Left kidney (tissue), 8 donors: ENCODE measurements at places on chromosomes 5 and 9.
A peak's percentile ranks its signal among the peaks of the same experiment; 100 is the strongest.

DNA sequence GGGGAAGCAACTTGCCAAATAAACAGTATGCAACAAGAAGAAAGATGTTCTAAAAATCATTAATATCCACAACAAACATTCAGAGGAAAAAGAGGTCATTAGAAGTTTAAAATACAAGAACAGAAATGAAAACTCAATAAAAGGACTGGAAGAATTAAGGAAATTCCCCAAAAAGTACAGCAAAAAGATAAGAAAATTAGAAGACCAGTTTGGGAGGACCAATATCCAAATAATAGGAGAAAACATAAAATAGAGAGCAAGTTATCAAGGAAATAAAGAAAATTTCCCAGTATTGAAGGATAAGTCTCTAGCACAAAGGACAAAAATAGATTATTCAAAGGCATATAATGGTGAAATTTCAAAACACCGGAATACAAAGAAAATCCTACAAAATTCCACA, 21.9 kb downstream of the DIAPH1 start:
- no peak for DNase-seq

- no peak for DNase-seq
These were observed 7.9 kb downstream of the CYSTM1 start for GRCh38 chr5:140182803-140183367.

DNA sequence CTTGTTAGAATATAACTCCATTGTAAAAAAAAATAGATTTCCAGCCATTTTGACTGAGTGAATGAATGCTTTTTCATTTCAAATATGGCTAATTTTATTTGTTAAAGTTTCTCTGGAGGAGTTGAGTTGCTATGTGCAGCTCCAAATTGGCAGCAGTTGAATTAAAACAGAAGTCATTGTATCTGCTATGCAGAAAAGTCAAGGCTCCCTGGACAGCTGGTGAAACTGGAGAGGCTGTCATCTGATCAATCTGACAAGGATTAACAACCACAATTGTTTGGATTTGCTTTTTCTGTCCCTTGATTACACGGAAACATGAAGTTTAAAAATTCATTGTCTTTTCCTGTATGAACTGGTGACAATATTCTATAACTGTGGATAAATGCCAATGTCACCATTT, 713.9 kb downstream of the EFNA5 start:
- DNase-seq = no peak

DNA sequence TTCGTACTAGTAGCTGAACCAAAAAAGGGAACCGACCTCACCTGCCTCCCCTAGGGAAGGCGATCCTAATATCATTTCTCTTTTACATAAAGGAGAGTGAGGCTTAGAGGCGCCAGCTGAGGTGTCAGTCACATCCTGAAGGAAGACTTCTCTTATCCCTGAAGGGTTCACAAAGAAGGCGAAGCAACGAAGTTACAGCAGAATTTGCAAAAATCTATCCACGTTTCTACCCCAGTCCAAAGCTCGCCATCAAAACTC, 598 bp upstream of the KIAA1191 start:
- DNase-seq = no peak

DNA sequence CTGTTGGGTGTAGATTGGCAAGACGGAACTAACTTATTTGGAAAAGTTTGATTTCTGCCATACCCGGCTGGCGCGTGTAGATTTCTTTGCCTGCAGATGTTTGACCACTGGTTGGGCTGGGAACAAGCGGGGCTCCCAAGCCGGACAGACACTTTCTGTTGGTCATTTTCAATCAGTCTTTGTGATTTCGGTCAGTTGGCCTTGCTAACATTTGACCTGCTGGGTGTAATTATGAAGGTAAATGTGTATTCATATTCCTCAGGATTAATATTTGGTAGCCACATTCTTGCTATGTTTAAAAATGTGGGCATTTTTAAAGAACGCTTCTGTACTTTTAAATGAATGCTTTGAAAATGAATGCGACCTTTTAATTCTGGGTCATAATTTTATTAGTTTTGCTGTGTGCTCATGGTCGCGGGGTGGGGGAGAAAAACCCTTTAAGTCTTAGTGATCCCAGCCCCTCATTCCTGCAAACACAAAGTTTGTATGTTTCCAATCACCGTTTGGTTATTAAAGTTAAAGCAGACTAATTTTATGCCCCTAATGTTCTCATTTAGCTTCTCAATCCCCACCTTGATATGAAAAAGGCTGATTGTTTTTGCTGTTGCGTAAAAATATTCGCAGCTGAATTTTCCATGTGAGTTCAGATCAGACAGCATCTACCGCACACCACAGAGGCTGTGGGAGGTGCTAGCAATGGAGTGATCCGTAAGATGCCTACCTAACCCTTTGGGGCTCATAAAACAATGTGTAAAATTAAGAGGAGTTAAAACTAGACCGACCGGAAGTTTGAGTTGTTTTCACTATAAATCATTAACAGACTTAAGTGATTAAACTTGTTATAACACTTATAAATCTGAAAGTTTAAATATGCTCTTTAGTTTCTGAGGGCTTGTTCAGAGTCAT, 1.5 kb downstream of the RASGRF2 start:
- no peak for DNase-seq

- no peak for DNase-seq
These were observed 35.0 kb upstream of the RIC1 start for GRCh38 chr9:5593904-5594303.

- DNase-seq = no peak
These were observed 11.1 kb upstream of the ESM1 start for GRCh38 chr5:54996466-54996865.

DNA sequence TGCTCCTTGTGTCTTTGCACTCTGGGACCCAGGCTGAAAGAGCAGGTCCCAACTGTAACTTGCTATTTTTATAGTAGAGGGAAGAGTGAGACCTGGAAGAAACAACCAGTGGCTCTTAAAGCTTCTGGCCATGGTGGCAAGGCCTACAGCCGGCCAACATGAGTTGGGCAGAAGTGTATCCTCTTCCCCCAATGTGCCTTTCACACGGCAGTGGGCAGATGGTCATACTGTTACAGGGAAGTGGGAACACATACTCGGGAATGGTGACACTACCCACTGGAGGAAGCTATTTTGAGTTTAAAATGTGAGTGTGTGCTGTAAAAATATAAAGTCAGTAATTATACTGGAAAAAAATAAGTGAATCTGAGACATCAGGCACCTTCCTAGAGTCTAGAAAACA, 116.0 kb downstream of the MVB12B start:
- no peak for DNase-seq

GRCh38 chr5:154648706-154649105, 106.5 kb upstream of the LARP1 start:
- DNase-seq = no peak

GRCh38 chr5:59813761-59814536, 79.6 kb downstream of the PDE4D start:
- DNase-seq = peak; percentile 64

GRCh38 chr5:10490927-10491672, 49.4 kb downstream of the ROPN1L start:
- no peak for DNase-seq

GRCh38 chr5:167763772-167764171, 527.7 kb upstream of the WWC1 start:
- DNase-seq = no peak

DNA sequence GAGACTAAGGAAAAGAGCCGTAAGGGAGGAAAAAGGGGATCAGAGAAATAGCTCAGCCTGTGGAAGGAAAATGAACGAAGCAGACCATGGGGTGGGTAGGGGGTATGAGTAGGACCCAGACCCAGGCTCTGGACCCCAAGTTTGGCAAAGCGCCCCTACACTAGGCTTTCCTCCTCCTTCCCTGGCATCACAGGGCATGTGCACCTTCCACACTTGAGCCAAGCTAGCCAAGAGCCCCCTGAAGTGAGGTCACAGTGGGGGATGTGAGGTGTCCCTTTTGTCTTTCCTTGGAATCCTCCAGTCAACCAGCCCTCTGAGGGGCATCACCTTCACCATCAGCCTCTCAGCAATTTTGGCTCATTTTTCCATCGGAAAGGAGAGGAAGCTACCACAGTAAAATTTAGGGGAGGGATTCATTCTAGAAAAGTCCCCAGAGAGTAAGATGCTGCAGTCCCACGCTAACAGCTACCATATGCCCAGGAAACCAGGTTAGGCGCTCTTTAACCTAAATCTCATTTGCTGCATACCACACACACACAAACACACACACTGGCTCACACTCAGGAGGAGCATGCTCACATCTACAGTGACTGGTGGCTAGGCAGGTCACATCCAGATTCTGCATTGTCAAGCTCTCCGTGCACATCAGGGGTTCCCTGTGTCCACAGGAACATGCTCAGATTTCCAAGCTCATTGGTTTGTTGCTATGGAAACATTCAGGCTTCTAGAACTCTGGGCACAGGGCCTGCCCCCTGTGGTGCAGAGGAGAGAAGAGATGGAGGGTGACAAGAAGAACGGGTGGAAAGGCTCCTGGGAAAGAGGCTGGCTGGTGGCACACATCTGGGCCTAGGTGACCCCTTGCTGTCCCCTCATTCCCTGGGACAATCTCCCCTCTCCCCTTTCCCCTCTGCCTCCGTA, 9.9 kb downstream of the REEP2 start:
- no peak for DNase-seq

GRCh38 chr9:130212543-130213297, 40.5 kb downstream of the NCS1 start:
- no peak for DNase-seq

GRCh38 chr5:147752666-147753290, 29.8 kb downstream of the JAKMIP2 start:
- no peak for DNase-seq

DNA sequence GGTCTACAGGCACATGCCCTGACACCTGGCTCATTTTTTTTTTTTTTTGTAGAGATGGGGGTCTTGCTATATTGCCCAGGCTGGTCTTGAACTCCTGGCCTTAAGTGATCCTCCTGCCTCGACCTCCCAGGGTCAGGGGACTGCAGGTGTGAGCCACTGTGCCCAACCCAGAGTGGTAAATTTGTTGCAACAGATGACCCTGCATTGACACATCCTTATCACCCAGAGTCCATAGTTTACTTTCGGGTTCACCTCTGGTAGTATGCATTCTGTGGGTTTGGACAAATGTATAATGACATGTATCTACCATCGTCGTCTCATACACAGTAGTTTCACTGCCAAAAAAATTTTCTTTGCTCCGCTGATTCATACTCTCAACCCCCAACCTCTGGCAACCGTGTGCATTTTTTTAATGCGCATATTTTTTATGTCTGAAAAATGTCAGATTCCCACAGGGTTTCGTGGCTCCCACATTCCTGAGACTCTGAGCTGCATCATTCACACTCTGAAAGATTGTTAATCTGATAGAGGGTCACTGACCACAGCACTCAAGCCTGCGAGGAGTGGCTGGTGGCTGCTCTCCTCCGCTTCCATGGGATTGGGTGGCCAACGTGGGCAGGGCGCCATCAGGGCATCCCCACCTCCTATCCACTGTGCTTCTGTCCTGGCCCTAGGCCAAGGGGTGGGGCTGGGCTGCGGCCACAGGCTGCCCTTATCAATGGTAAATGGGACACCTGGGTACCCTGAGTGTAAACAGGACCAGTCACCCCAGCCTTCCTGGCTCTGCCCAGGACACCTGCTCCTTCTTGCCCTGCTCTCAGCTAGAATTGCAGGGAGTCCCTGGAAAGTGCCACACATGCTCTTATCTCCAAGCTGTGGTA, 9.6 kb downstream of the NDST1 start:
- DNase-seq = no peak

- no peak for DNase-seq
These were observed 7.4 kb downstream of the YTHDC2 start for GRCh38 chr5:113520899-113521298.

DNA sequence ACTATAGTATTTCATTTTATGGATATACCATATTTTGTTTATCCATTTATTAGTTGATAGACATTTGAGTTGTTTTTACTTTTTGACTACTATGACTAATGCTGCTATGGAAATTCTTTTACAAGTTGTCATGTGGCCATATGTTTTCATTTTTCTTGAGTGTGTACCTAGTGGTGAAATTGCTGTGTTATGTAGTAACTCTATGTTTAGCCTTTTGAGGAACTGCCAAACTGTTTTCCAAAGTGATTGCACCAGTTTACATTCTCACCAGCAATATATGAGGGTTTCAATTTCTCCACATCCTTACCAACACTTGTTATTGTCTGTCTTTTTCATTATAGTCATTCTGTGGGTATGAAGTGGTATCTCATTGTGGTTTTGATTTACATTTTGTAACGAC, 75.4 kb downstream of the GRIA1 start:
- DNase-seq = no peak

DNA sequence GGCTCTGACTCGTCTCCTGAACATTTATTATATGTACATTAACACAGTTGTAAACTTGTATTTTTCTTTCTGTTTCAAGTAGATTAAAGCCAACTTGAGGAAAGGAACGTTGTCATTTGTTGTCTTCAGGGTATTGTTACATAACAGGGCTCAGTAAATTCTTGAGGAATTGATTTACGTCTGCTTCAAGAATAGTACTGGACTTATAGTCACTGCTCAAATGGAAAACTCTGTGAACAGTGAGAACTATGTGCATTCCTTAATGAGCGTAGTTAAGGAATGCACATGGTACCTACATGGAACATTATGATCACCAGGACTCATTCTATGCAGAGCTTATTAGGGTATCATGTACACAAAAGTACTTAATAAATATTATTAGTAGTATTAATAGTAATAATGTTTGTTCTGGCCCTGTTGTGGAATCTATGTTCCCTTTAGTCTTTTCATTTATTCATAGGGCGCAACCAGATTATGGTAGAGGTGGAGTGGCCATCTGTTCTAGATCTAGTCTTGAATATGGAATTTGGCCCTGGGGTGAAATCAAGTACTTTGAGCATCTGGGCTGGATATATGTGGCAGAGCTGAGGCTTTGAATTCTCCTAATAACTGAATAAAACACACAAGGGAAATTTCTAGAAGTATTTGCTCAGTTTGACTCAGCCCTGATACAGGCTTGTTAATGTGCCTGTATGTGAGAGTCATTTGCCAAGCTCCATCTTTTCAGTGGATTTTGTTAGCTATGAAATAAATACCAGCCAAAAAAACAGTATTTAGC, 108.6 kb upstream of the SH3GL2 start:
- no peak for DNase-seq

DNA sequence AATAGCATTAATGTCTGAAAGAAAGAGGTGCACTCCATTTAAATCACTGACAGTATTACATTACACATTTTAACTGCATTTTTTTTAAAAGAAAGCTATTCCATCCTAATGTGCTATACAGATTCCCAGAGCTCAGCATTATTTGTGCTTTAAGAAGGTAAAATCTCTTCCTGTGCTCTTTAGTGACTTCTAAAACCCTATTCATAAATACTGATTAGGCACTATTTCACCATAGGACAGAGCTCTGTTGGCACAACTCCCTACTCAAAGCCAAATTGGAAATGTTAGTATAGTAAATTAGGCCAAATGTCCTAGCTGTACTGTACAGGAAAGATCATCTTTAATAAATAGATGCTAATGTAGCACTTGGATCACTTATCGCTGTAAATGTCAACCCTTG, 262.5 kb downstream of the TUSC1 start:
- no peak for DNase-seq
